ENCODE measurements at places on chromosomes 7 and 10.

GRCh38 chr7:51300762-51301674 lies 15.6 kb downstream of the COBL start:
- DNase-seq: no peak

- DNase-seq: no peak
Observed at GRCh38 chr7:106980358-106980685, 64.2 kb upstream of the PRKAR2B start.

GRCh38 chr7:55556492-55556891 lies 15.8 kb downstream of the VOPP1 start:
- DNase-seq: no peak

DNA sequence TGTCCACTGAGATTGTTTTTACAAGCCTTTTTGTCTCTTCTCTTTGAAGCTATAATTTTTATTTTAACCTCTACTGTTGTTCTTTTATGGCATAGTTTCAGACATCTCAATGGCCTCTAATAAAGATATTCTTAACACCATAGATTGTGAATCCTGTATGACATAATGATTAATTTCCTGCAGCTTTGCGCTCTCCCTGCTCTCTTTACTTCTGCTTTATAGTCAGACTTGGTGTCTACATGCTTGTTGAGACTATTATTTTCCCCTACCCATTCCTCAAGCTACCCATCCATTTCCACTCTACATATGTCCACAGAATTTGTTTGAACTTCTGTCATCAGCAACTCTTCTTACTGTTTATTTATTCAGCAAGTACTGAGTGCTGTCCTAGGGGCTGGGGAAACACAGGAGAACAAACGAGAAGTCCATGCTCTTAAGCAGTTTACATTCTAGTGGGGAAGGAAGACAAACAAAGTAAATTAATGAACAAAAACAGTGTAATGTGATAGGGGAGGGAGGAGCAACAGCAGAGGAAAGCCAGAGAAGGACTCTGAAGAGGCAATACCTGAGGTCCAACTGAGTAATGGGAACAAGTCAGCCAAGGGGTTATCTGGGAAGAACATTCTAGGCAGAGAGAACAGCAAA lies 110.1 kb downstream of the CDK14 start:
- DNase-seq: no peak

GRCh38 chr7:111953611-111954010 lies 252.6 kb downstream of the DOCK4 start:
- DNase-seq: no peak

DNA sequence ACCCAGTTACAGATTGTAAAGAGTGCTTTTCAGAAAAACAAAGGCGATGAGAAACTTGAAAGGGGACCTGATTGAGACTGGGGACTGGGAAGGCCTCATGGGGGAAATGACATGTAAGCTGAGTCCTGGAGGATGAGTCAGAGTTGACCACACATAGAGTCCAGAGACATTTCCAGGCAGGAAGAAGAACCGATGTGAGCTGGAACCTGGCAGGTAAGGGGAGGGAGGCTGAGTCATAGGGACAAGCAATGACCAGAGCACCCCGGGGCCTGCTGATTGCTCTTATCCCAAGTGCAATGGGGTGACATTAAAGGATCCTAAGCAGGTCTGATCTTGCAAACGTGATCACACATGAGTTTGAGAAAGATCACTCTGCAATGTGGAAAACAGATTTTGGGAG lies 11.7 kb downstream of the TLL2 start:
- no peak for DNase-seq

DNA sequence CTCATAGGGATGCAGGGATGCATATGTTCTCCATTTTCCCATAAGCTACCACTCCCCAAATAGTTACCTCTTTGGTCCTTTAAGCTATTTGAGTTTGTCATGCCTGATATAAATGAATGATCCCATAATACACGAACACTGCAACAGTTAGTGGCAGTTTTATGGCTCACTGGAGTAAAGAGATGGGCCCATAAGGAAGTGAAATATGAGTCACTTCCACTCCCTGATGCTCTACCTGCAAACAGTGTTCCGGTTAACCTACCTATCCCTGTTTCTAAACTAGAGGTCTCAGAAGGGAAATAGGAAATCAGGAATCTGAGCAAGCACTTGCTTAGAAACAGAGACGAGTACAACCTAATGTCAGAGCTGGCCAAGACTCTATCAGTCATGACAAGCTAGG lies 71.7 kb downstream of the CALD1 start:
- DNase-seq: no peak

- DNase-seq: no peak
Observed at GRCh38 chr7:33973231-33974015, 68.1 kb downstream of the BMPER start.
